ENCODE measurements at places on chromosomes 3 and 15. TPM values are rescaled to one million over a fixed set of nuclear protein-coding genes. Genes with fewer than 3 reads are reported as not detected.

TMC3 gene
- total RNA-seq = not detected

RASL12 gene
- 4.7 TPM for total RNA-seq

GOLGA8G gene
- not detected for total RNA-seq

DNA sequence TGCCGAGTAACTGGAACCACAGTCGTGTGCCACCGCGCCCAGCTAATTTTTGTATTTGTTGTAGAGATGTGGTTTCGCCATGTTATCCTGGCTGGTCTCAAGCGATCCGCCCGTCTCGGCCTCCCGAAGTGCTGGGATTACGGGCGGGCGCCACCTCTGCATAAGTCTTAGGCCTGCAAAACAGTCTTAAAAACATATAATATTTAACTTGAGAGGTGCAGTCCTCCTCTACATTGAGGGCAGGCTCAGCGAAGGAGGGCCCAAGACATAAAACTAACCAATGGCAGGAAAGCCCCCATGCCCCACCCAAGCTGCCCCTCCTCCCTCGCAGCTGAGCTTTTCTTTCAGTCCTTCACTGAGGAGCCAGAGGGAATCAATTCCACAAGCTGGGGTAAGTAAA is at the start of gene SLC28A2:
TSS of gene SLC28A2 (plus strand) at position 347 of the 400 bp plus-strand sequence. CDS start 982 bp downstream, outside the sequence.
- no peak for DNase-seq

GRCh38 chr3:143170074-143170473 is 50.5 kb downstream of the CHST2 start:
- no peak for DNase-seq

DNA sequence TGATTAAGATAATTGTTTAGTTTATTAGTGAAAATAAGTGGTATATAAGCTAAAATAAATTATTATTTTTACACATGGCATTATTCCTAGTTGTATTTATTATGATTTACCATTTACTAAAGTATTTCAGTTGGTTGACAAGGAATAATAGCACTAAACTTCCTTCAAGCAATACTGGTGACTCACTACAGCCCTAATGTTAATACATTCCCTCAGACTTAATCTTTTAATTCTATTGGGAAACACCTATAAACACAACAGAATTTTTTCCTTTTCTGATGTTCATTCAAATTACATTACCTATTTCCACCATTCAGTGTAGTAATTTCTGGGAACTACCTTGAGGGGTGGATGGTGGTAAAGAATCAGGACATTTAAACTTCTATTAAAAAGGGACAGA is 264.0 kb downstream of the TIGIT start:
- no peak for DNase-seq

- no peak for DNase-seq
Observed at GRCh38 chr3:155853214-155854140, 750 bp downstream of the SLC33A1 start.

Measured in MG63 (cell line).